ENCODE measurements at places on chromosomes 5 and 9.
A peak's percentile ranks its signal among the peaks of the same experiment; 100 is the strongest.

- no peak for DNase-seq
Measured at GRCh38 chr9:5592231-5592630, 36.7 kb upstream of the RIC1 start.

DNA sequence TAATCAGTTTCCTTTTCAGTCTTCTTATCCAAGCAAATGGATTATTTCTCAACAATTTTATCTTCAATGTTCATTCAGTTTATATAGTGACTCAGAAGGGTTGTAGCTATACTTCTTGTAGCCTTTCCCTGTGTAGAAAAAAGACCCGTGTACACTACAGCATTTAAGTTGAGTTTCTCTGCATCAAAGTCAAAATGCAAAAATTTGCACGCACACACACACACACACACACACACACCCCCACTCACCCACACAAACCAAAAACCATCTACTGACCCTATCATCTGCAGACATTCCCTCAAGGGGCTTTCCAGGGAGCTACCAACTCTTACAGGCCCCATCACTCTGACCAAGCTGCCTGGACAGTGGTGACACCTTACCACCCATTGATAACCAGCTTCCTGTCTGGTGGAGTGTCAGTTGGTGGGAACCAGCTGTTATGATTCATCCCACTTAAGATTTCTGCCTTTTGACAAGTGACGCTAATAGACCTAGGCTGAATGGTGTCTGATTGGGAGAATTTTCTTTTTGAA lies 12.2 kb upstream of the ELL2 start:
- no peak for DNase-seq

GRCh38 chr5:116912221-116912620 lies 337.6 kb upstream of the SEMA6A start:
- no peak for DNase-seq

DNA sequence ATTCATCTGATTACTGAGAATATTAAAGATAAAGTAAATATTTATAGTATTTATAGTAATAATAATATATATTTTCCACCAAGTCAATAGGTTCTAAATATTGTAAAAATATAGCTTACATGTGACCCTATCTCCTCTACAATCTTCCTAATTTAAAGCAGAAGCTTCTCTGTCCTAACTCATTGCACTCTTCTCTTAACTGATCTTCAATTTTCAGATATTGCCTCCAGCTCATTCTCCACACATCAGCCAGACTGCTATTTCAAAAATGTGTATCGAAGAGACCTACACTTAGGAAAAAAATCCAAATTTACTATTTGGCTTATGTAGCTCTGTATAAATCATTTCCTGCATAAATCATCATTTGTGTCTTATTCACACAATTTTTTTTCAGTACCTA lies 47.8 kb downstream of the CDH18 start:
- no peak for DNase-seq

- no peak for DNase-seq
Measured at GRCh38 chr5:175133185-175133584, 310.8 kb downstream of the DRD1 start.

DNA sequence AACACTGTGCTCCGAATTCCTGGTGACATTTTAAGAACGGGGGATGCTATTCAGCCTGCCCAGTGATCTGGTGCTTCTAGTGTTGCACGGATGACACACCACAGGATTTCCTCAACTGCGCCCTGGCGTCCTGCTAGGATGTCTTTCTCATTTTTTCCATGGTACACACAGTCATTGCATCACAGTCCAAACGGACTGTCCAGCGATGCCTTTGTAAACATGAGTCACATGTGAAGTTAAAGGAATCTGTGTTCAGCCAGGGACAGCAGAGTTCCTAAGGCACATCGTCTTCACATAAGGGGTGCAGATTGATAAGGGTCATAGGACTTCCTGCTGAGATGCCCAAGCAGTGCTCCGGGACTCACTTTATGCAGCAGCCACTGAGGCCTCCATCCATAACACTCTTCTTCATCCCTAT lies 9.3 kb upstream of the PTPN3 start:
- no peak for DNase-seq

- DNase-seq, result no peak
Measured at GRCh38 chr5:77301447-77301883, 91.0 kb downstream of the PDE8B start.

- DNase-seq, result no peak
Measured at GRCh38 chr9:108620767-108621166, 235.0 kb downstream of the ACTL7B start.

DNA sequence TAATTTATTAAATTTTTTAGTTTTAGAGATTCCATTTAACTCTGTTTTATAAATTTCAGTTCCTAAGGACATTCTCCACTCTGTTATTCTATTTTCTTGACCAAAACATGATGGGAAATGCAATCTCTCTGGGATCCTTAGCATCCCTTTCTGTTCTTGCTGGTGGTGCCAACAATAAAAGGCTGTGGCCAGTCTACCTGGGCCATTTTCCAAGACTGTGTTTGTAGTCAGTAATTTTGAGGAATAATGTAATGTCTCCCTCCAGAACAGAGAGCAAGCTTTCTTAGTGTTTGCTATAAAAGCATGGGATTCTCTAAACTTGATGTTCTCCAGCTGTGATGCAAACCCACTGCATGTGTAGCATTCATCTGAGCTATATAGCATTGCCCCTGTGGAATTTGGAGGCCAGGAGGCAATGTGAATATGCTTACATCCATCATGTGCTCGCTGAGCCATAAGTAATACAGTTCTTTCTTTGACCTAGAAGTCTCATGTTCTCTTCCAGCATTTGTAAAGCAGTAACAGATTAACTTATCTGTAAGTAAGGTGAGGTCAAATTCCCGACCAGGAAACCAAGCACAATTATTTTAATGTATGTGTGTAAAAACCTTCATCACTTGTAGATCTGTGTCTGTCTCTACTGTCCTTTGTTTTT lies 211.5 kb upstream of the TAS2R1 start:
- DNase-seq, result no peak

GRCh38 chr5:32514806-32515205 lies 70.3 kb upstream of the ZFR start:
- DNase-seq, result no peak

- no peak for DNase-seq
Measured at GRCh38 chr9:26357803-26358344, 534.7 kb downstream of the CAAP1 start.

DNA sequence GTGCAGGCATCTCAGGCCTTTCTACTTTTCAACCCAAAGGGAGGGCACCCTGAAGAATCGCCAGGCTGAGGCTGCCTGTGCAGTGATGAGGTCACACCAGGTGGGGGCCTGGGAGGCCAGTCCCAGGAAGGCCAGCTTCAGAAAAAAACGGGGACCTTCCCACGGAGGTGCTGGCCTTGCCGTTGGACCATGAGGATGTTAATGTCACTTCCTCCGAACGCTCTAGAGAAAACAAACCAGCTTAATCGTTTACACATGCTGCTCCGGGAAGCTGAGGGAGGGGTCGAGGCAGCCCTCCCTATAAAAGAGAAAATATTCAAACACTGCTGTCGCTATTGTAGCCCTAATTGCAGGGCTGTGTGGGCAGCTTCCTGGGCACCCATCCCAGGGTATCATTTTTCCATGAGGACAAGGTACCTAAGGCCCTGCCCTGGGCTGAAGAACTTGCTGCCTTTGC lies 27.0 kb downstream of the PTGES start:
- DNase-seq, result no peak

- DNase-seq, result no peak
Measured at GRCh38 chr5:1231354-1231905, 6.2 kb downstream of the SLC6A18 start.

DNA sequence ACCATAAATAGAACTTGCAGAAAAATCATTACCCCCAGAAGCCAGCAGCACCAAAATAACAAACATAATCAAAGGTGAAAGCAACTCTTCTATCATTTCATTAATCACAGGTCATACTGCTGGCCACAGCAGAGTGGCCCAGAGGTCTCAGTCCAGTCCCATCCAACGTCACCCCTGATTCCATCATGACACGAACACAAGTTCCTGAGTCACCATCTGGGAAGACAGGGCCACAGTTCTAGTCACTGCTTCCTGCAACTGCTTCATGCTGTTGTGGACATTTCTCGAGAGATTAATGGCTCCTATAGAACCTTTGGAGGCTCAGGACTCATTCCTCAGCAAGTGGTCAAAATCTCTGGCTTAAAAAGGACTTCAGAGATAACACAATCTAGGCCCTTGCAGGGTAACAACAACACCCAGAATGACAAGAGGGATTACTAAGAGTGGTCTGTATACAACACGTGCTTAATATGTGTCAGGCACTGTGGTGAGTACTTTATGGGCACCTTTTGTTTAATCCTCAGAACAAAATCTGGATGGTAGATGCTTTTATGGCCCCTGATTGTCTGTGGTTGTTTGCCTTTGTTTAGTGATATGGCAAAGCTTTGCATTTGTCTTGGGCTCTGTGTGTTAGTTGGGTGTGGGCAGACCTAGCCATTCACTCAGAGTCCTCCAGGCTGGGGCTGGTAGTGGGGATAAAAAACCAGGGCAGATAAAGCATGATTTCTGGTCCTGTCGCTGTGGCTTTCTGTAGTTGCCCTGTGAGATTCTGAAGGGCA lies 184.3 kb downstream of the DAB2IP start:
- DNase-seq, result peak; percentile 15

All from activated CD8-positive, alpha-beta memory T cell treated with anti-CD3 and anti-CD28 coated beads, Interleukin-2, amount 50 U/mL, for 48 hours (primary cell).